ENCODE measurements at places on chromosomes 11 and 22. TPM values are rescaled to one million over a fixed set of nuclear protein-coding genes. Genes with fewer than 3 reads are reported as not detected.

The FJX1 gene
- 1.1 TPM for total RNA-seq

The OR52I2 gene
- not detected for total RNA-seq

The MAP4K2 gene
- 14.0 TPM for total RNA-seq

The SUSD2 gene
- total RNA-seq, result 7.9 TPM

The HBE1 gene
- not detected for total RNA-seq

The HBD gene
- not detected for total RNA-seq

The PLAAT2 gene
- 2.0 TPM for total RNA-seq

- peak within 1 kb of the TSS; percentile 70 for H3K4me3 ChIP-seq
- H3K27me3 ChIP-seq, result no peaks in the 10 kb centered on the region
- peak; percentile 81 for DNase-seq
- peak within 1 kb of the TSS; percentile 66 for H3K27ac ChIP-seq
- no peaks in the 10 kb centered on the region for H3K4me1 ChIP-seq
- no peaks in the 10 kb centered on the region for H3K36me3 ChIP-seq
Measured at GRCh38 chr11:88337181-88337986, at the start of gene CTSC. Gene CTSC (minus strand): TSS chr11:88337736. CDS start chr11:88337672, 64 bp downstream.

DNA sequence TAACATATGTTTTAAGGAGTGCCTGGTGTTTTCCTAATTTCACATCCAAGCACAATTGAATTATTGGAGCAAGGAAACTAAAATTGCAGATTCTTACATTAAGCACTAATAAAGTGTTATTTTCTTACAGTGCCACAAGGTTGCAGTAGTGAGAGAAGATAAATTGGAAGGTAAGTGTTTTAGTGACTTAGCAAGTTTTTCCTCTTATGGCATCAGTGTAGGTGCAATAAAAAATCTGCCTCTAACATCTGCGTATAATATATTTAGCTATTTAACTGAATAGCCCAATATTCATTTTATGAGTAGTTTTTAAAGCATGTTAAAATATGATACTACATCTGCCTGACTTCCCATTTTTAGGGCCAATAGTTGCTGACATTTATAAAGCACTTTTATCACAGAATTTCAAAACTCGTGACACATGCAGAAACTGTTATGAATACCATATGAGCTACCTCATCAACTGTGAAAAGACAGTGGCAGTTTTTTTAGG is 19.0 kb downstream of the POLD3 start:
- no peak overlapping the region for H3K27ac ChIP-seq
- no peaks in the 10 kb centered on the region for H3K36me3 ChIP-seq
- DNase-seq, result no peak
- no peaks in the 10 kb centered on the region for H3K4me1 ChIP-seq
- H3K27me3 ChIP-seq, result no peaks in the 10 kb centered on the region

DNA sequence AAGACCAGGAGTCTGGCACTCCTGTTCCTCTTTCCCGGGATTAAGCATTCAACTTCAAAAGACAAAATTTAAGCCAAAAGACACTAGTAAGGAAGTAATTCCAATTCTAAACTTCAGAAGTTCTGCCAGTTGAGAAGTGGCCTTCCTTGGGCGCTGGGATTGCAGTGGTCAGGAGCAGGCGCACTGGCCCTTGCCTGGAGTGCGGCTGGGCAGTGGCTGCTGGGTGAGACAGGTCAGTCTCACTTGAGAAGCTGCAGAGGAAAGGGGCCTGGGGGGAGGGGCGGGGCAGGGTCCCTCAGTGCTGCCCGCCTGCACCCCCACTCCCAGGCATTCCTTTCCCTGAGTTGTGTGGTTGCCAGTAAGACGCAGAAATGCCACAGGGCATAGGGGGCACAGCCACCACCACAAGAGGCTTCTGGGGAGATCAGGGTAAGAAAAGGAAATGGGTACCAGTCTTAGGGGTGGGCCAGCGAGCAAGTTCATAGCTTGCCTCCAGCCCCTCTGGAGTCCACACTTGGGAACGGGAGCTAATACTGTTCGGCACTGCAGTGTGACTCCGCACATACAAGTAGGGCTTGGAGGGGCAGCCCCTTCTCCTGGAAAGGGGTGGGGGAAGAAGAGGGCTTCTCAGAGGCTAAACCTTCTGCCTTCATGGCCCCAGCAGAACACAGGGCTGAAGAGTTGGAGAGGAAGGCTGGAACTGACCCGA is 5.5 kb downstream of the MRPL49 start:
- no peaks in the 10 kb centered on the region for H3K4me1 ChIP-seq
- no peak overlapping the region for H3K27ac ChIP-seq
- DNase-seq, result no peak
- H3K27me3 ChIP-seq, result no peaks in the 10 kb centered on the region
- peaks cover 48% of the 10 kb centered on the region for H3K36me3 ChIP-seq
- no peak overlapping the region for H3K4me3 ChIP-seq

- no peaks in the 10 kb centered on the region for H3K27me3 ChIP-seq
- no peaks in the 10 kb centered on the region for H3K4me1 ChIP-seq
- DNase-seq, result no peak
- H3K27ac ChIP-seq, result no peak overlapping the region
- H3K4me3 ChIP-seq, result no peak overlapping the region
Measured at GRCh38 chr11:6614446-6614845, 2.4 kb upstream of the TAF10 start.

- DNase-seq, result no peak
- no peaks in the 10 kb centered on the region for H3K36me3 ChIP-seq
- no peaks in the 10 kb centered on the region for H3K27me3 ChIP-seq
- no peak overlapping the region for H3K27ac ChIP-seq
- H3K4me1 ChIP-seq, result no peaks in the 10 kb centered on the region
Measured at GRCh38 chr11:45907911-45908370, 870 bp upstream of the FREY1 start.

- no peaks in the 10 kb centered on the region for H3K27me3 ChIP-seq
- peak overlapping the region; percentile 48 for H3K27ac ChIP-seq
- no peaks in the 10 kb centered on the region for H3K36me3 ChIP-seq
- no peak overlapping the region for H3K4me3 ChIP-seq
- H3K4me1 ChIP-seq, result no peaks in the 10 kb centered on the region
- no peak for DNase-seq
Measured at GRCh38 chr11:110939471-110939870, 227.2 kb upstream of the ARHGAP20 start.

DNA sequence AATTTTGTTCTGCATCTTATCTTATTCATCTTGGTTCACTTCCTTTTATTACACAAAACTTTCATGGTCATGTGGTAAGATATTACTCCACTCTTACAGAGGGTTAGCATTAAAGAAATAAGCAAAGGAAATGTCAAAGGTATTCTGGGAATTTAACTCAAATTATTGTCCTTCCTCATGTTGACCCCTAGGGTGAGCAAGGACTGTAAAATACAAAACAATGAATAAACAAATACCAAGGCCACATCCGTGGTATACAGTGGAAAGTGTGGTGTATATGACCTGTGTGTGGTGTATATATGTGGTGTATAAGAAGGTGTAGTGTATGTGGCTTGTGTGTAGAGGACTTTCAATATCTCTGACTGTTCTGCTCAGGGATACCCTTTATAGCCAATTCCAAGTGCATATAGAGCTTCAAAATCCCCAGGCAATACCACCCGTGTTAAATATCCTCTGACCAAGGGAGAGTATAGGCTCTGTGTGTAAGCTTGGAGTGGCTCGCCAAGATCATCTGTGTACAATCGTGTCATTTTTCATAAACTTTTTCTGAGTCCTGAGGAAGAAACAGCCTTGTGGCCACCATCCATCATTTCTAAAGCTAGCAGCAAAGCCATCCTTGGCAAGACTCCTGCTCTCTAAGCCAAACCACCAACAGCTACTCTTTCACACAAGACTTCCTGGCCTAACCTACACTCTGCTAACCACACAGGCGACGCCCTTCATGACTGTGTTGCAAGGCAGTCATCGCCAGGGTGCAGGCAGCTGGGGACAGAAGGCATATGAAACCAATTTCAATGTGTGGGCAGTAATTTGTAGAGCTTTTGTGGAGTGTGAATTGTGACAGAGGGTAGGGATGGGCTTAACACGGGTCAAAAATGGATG is 548.0 kb downstream of the ETS1 start:
- no peaks in the 10 kb centered on the region for H3K27me3 ChIP-seq
- peak overlapping the region; percentile 38 for H3K27ac ChIP-seq
- no peaks in the 10 kb centered on the region for H3K4me1 ChIP-seq

DNA sequence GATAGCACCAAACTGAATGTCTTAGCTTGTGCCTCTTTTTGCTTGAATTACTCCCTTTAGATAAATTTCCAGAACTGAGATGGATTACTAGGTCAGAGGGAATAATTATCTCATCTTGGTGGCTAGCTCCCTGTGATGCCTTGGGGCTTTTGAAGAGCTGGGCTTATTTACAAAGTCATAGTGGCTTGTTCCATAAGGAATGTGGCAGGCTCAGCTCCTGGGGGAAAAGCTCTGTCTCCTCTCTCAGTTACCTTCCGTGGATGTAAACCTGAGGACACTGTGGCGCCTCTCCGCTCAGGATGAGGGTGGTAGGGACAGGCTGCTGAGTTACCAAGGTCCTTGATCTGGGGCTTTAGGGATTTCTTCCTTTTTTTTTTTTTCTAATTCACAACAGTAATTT is 121.7 kb downstream of the PARVA start:
- H3K27me3 ChIP-seq, result no peaks in the 10 kb centered on the region
- DNase-seq, result no peak
- H3K4me3 ChIP-seq, result no peak overlapping the region
- no peak overlapping the region for H3K27ac ChIP-seq
- H3K4me1 ChIP-seq, result no peaks in the 10 kb centered on the region
- peaks cover 5% of the 10 kb centered on the region for H3K36me3 ChIP-seq

DNA sequence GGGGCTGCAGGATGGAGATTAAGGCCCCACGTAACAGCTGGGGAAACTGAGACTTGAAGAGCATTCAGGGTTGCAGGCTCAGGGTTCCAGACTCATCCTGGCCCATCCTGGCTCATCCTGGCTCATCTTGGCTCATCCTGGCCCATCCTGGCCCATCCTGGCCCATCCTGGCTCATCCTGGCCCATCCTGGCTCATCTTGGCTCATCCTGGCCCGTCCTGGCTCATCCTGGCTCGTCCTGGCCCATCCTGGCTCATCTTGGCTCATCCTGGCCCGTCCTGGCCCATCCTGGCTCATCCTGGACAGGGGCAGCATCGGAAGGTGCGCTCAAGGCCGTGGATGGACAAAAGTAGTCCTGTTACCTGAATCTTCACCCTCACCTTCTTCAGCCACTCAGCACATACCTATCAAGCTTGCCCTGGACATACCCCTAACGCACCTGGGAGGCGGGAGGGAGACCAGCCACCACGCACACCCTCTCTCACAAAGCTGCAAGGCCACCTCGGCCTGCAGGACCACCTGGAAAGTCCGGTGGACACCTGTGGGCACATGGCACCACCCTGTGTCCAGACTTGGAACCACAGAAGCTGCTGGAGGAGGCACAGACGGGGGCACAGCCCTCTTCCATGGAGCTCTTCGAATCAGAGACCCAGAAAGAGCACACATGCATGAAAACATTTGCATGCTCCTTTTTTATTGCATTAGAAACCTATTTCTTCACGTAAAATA is 20.3 kb upstream of the NLRP6 start:
- H3K4me3 ChIP-seq, result no peak overlapping the region
- no peaks in the 10 kb centered on the region for H3K4me1 ChIP-seq
- no peak for DNase-seq
- H3K36me3 ChIP-seq, result no peaks in the 10 kb centered on the region
- H3K27ac ChIP-seq, result no peak overlapping the region

DNA sequence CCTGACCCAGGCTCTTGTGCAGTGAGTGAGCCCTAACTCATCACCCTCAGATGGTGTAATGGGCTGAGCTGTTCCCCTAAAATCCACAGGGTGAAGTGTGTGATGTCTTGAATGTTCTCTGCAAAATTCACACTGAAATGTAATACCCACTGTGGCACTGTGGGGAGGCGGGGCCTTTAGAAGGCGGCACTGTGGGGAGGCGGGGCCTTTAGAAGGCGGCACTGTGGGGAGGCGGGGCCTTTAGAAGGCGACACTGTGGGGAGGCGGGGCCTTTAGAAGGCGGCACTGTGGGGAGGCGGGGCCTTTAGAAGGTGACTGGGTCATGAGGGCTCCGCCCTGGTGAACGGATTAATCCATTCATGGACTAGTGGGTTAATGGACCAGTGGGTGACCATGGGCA is 33.0 kb downstream of the CHID1 start:
- H3K4me1 ChIP-seq, result no peaks in the 10 kb centered on the region
- no peaks in the 10 kb centered on the region for H3K36me3 ChIP-seq
- no peaks in the 10 kb centered on the region for H3K27me3 ChIP-seq
- H3K4me3 ChIP-seq, result no peak overlapping the region

DNA sequence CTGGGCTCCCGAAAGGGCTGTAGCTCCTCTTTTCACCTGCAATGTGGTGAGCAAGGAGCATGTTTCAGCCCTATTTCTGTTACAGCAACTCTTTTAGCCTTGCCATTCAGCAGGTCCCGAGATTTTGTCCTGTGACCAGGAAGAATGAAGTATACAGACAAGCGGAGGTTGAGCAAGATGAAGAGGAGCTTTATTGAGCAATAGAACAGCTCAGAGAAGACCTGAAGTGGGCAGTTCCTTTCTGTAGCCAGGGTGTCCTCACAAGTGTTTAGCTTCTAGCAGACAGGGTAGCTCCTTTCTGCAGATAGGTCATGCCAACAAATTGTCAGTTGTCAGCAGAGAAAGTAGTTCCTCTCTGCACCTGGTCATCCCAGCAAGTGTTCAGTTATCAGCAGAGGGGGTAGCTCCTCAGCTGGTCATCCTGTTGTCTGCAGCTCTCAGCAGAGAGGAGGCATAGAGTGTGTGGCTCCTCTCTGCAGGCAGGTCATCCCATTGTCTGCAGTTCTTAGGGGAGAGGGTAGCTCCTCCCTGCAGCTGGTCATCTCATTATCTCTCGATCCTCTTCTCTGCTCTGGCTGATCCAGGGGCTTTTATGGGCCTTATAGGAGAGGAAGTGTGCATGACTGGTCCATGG is 5.4 kb upstream of the OR56A4 start:
- no peaks in the 10 kb centered on the region for H3K27me3 ChIP-seq
- H3K4me1 ChIP-seq, result no peaks in the 10 kb centered on the region
- H3K27ac ChIP-seq, result no peak overlapping the region
- no peak overlapping the region for H3K4me3 ChIP-seq
- no peaks in the 10 kb centered on the region for H3K36me3 ChIP-seq
- DNase-seq, result no peak

- H3K27me3 ChIP-seq, result no peaks in the 10 kb centered on the region
- no peaks in the 10 kb centered on the region for H3K36me3 ChIP-seq
- H3K27ac ChIP-seq, result no peak overlapping the region
- H3K4me3 ChIP-seq, result no peak overlapping the region
- DNase-seq, result no peak
Measured at GRCh38 chr11:27212248-27212780, 150.7 kb downstream of the CCDC34 start.

GRCh38 chr11:81345609-81346008 is 1388.1 kb downstream of the FAM181B start:
- H3K36me3 ChIP-seq, result no peaks in the 10 kb centered on the region
- no peaks in the 10 kb centered on the region for H3K4me1 ChIP-seq
- H3K27ac ChIP-seq, result no peak overlapping the region
- H3K4me3 ChIP-seq, result no peak overlapping the region
